ENCODE measurements at places on chromosomes 2 and 18.

- peak; percentile 54 for DNase-seq
Observed at GRCh38 chr2:234544659-234545611, 48.1 kb upstream of the ARL4C start.

DNA sequence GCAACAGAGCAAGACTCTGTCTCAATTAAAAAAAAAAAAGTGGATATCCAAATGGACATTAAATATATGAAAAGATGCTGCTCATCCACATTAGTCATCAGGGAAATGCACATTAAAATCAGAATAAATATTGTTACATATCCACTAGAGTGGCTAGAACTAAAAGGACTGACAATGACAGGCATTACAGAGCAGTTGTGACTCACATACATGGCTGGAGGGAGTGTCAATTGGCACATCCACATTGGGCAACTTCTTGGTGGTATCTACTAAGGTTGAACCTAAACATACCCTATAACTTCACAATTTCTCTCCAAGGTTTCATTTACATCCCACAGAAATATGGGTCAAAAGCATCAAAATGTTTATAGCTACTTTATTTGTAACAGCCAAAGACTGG, 14.0 kb upstream of the DNER start:
- DNase-seq, result no peak

- DNase-seq, result no peak
Observed at GRCh38 chr2:219458996-219459395, 24.4 kb downstream of the SPEG start.

DNA sequence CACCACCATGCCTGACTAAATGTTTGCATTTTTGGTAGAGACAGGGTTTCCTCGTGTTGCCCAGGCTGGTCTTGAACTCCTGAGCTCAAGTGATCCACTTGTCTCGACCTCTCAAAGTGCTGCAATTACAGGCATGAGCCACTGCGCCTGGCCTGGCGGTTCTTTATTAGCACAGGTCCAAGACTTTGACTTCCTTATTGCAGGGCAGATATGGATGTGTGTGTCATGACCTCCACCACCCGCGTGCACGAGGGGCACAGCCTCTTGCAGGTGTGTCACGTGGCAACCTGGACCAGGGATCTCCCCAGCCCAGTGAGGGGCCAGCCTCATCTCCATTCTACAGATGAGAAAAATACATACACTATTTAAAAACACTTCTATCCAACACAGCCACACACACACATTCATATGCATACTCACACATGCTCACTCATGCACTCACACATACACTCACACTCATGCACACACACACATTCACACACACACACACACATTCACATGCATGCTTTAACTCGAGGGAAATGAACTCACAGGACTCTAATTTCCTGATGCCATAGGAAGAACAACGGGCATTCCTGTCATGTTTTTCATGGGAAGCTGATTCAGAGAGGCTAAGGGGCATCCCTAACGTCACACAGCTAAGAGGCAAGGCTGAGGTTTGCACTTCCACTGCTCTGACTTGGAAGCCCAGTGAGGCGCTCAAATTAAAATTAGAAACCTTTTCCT, 38.8 kb downstream of the RRM2 start:
- no peak for DNase-seq

GRCh38 chr18:56770873-56771272, 119.7 kb downstream of the WDR7 start:
- DNase-seq, result no peak

DNA sequence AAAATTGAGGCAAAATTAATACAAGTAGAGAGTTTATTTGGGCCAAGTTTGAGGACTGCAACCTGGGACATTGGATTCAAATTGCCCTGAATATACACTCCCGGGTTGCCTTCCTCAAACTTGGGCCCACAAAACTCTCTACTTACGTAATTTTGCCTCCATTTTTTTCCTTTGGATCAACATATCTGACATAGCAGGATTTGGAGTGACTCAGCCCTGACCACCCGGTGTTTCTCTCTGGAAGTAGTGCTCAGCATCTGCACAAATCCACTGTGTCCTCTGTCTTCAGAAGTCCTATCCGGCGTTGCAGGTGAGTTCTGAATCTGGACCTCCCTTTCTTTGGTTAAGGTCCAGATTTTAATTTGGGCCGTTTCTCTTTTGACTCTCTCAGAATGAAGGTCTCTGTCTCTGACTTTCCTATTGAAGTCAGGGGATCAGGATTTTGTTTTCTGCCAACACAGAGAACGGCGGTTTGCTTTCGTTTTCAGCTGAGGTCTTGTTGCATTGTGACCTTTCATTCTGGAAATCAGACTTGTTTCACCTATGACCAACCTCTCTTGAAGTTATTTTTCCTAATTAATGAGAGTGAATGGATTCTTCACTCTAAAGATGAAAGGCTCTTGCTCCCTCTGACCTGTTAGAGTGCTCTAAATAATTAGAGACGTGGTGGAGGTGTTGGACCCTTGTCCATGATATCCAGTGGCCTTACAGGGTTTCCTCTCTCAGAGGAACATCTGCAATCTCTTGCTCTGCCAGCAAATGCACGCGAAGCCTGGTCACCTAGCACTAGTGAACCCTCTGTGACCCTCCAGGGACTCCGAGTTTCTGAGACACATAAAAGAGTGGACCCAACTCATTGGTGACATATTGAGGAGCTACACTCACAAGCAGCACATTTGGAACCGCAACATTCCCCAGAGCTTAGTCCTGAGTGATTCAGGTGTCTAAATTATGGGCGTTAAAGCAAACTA, 13.6 kb downstream of the TCF23 start:
- DNase-seq, result no peak

DNA sequence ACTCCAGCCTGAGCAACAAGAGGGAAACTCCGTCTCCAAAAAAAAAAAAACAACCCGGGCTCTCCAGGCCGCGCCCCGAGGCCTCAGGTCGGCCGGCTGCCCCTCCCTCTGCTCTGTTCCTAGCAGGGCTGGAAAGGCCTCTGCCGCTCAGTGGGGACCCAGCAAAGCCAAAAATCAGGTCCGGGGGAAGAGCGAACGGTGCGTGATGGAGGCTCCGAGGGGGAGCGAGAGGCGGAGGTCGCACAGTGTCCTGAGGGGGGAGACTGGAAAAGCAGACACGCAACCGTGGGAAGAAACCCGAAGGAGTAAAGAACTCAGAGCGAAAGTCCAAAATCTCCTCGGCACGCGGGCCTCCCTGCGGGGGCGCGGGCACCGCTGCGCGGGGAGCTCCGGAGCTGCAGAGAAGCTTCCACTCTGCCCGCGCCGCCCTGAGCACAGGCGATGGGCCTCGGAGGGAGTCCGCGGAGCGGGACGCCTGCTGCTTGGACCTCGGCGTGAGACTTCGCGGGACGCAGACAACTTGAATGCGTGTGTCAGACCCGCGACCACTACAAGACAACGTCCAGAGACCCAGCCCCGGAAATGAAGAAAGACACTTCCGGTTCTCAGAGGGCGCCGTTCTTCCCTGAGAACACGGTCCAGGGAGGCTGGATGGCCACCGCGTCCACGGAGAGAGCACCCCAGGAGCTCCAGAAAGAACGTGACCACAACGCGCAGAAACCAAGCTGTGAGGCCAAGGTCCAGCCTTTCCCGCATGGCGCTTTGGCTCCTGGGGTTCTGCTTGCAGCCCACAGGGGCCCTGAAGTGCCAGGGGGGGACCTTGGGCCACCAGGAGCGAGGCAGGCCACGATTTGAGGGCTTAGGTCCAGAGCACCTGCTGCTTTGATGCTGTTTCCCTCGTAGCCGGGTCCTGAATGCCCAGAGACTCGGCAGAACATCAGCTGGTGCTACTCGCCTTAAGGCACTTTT, 219.8 kb downstream of the DPP10 start:
- DNase-seq, result no peak

- DNase-seq, result no peak
Observed at GRCh38 chr2:220046507-220046906, 419.1 kb downstream of the SLC4A3 start.

- DNase-seq, result no peak
Observed at GRCh38 chr2:198004173-198004572, 199.8 kb downstream of the PLCL1 start.

- no peak for DNase-seq
Observed at GRCh38 chr2:158042245-158042644, 59.4 kb upstream of the UPP2 start.

- no peak for DNase-seq
Observed at GRCh38 chr2:8619071-8619470, 62.8 kb upstream of the ID2 start.

DNA sequence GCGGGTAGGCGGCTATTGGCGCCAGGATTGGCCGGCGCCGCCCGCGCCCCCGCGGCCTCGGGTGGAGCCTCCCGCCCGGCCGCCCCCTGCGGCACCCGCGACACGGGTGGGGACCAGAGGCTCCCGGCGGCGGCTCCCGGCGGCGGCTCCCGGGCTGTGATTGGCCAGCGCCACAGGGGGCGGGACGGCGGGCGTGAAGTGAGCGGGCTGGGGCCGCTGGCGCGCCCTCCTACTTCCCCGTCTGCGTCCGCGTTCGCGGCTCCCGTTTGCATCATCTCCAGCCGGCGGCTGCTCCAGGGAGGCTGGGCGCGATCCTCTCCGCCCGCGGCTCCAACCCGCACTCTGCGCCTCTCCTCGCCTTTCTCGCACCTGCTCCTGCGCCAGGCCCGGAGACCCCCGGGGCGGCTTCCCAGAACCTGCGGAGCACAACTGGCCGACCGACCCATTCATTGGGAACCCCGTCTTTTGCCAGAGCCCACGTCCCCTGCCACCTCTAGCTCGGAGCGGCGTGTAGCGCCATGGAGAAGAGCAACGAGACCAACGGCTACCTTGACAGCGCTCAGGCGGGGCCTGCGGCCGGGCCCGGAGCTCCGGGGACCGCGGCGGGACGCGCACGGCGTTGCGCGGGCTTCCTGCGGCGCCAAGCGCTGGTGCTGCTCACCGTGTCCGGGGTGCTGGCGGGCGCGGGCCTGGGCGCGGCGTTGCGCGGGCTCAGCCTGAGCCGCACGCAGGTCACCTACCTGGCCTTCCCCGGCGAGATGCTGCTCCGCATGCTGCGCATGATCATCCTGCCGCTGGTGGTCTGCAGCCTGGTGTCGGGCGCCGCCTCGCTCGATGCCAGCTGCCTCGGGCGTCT, at the start of gene SLC1A4:
Gene SLC1A4, plus strand, starts transcription at position 274 of the 856 bp plus-strand sequence. Its CDS starts 245 bp downstream, at position 519.
- peak; percentile 55 for DNase-seq

GRCh38 chr2:28002181-28002580, 111.7 kb downstream of the BABAM2 start:
- no peak for DNase-seq

GRCh38 chr2:228669690-228670089, 488.2 kb upstream of the SPHKAP start:
- no peak for DNase-seq

GRCh38 chr2:86274918-86275275, 62.5 kb downstream of the REEP1 start:
- DNase-seq, result no peak
